Stimulated activated CD4-positive, alpha-beta T cell treated with anti-CD3 and anti-CD28 coated beads, Interleukin-1b, Interleukin-23, amount 100 ng/mL, for 1 hour (primary cell): ENCODE measurements at places on chromosomes 3 and 15.
A peak's percentile ranks its signal among the peaks of the same experiment; 100 is the strongest.

GRCh38 chr15:45126535-45127158 is 3.0 kb downstream of the DUOXA1 start:
- DNase-seq = peak; percentile 27

GRCh38 chr15:40150163-40150925 is 10.5 kb upstream of the BUB1B start:
- no peak for DNase-seq

DNA sequence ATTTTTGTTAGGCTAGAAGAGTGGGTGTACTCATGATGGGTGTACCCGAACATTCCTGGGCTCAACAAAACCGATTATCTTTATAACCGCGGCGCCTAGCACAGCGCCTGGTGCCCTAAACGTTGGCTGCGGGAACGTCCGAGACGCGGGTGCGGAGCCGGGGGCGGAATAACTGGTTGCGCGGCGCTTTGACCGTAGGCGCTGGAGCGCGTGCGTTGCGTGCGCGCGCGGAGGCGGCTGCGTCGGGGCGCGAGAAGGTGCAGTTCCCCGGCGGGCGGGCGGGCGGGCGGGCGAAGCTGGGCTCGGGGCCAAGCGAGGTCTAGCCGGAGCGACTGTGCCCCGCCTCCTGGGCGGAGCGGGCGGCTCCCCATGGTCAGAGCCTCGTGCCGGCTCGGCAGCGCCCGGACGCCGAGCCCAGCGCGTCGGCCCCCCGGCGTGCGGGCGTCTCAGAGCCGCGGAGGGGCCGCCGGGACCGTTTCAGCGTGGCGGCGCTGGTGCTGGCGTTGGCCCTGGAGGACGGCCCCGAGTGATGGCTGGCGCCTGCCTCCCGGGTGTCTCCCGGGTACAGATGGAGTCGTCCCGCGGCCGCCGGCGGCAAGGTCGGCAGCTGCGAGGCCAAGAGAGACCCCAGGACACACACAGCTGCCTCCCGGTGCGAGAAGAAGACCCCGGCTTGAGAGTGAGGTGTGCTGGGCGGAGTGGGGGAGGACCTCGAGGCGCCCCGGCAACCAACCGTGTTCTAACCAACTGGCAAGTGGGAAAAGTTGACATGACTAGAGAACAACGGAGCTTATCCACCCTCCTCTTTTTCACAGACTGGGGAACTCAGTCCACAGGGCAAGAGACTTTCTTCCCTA is at the start of gene PLAAT1:
Gene PLAAT1, plus strand, starts transcription at position 373 of the 857 bp plus-strand sequence. CDS start 14,429 bp downstream, outside the sequence.
- DNase-seq = no peak

DNA sequence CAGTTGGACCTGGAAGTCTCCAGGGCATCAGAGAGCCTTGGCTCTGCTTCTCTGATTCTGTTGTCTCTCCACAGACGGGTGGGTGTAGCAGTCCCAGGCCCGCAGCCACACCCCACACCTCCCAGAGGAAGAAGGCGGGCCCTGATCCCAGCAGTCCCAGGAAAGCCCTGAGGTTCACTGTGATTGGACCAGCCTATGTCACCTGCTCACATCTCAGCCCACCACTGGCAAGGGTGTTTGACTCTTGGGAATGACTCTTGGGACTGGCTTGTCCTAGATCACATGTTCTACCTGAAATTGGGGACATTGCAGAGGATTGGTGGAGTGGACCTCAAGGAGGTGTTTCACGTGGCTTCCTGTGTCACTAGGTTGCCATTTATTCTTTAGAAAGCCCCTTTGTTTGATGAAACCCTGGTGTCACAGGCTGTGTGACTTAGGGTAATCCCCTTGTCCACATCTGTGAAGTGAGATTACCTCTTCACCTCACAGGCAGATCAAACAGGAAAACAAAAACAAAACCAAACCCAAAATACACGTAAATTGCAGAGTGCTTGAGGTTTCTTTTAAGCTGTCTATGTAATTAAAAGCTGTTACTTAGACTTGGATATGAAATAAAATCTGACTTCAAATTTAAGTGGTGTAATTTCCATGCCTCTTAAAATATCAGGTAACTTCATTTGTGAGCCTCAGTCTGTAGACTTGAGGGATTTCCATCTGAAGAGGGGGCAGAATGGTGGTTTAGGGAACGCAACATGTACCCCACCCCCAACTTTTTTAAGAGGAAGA is 26.7 kb downstream of the FLNB start:
- DNase-seq = no peak

DNA sequence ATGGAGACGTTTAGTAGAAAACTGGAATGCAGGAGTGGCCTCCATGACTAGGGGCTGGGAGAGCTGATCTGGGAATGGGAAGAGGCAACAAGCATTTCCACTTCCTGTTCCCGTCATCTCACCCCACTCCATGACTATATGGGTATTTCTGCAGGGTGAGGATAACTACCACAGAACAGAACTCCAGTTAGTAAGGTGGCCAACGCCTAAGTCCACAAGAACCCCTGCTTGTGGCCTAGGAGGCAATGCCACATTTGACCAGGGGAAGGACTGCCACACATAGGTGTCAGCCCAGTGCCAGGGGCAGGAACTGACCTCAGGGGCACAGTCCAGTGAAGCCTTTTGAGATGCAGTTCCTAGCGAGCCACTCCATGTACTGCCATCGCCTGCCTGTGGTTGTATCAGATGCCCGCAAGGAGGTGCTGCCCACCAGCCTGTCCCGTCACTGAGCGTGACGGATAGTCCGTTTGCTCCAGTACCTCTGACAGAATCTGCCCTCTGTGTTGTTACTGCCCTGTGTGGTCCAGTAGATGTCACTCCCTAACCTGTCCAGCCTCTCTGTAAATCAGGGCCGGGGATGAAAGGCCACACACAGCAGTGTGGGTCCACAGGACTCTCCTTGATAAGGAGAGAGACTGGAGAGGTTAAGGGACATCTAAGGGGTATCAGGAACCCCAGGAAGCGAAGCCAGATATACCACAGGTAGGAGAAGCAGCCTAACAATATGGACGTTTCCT is 3.5 kb upstream of the MTFMT start:
- no peak for DNase-seq

GRCh38 chr3:113747283-113748046 is 630 bp downstream of the ATP6V1A start:
- DNase-seq = peak; percentile 12
